PC-9 (cell line): ENCODE measurements at places on chromosomes 4 and X. TPM values are rescaled to one million over a fixed set of nuclear protein-coding genes. Genes with fewer than 3 reads are reported as not detected.
A peak's percentile ranks its signal among the peaks of the same experiment; 100 is the strongest.

SULT1B1 gene
- 0.24 and 0.25 TPM in 2 replicates for total RNA-seq

DNA sequence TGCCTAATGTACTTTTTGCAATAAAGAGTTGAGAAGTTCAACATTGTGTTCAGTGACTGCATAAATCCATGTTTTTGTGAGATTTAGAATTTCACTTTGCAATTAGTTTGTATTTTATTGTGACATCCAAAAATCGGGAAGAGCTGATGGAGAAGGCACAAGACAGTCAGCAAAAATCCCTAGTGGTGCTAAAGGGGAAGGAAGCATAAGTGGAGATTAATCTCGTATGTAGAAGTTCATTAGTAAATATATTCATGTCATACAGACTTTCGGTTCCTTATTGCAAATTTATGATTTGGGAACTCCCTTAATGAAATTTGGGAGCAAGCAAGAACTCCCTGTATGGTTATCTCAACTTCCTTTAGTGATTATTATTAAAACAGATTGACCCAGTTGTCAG, 57.8 kb upstream of the SLC39A8 start:
- DNase-seq: no peak

DNA sequence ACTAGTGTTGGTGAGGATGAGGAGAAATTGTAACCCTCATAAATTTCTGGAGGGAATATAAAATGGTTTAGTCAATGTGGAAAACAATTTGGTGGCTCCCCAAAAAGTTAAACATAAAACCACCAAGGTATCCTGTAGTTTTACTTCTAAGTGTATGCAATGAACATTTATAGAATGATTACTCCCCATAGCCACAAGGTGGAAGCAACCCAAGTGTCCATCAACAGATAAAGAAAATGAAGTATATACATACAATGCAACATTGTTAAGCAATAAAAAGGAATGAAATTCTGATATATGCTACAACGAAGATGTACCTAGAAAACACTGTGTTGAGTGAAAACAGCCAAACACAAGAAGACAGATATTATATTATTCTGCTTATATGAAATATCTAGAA, 569.1 kb upstream of the GRID2 start:
- DNase-seq: no peak

DNA sequence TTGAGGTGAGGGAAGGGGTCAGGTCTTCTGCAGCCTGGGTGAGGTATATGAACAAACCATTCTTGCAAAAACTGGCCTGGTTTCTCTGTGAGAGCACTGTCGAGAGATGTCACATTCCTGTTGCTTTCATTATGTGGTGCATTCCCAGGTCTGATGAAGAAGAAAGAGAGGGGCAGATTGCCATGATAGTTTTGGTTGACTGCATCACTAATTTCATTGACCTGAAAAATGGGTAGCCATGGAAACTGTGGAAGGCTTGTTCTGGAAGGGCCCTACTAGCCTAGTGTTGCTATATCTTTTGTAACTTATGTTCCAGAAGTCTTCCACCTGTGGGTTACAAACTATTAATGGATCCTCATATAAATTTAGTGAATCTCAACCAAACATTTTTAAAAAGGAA, 32.9 kb upstream of the CYBB start:
- DNase-seq: no peak

GRCh38 chr4:44447563-44448504, 775 bp downstream of the KCTD8 start:
- no peak for DNase-seq

DNA sequence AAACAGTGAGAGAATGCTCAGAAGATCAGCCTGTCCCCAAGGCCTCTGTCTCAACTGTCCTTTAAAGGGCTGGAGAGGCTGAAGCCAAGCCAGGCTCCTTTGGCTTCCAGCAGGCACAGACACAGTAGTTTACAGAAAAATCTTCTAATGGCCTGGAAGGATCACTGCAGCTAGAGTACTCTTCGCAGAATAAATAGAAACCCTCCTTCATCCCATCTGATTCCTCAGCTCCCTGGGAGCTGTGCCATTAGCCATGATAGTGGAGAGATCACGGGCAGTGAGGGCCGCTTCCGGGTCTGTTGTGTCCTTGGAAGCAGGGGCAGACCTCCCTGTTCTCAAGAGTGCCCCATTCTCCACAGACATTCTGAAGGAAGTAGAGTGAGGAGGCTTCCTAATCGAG, 63.1 kb downstream of the CCNI start:
- no peak for DNase-seq

DNA sequence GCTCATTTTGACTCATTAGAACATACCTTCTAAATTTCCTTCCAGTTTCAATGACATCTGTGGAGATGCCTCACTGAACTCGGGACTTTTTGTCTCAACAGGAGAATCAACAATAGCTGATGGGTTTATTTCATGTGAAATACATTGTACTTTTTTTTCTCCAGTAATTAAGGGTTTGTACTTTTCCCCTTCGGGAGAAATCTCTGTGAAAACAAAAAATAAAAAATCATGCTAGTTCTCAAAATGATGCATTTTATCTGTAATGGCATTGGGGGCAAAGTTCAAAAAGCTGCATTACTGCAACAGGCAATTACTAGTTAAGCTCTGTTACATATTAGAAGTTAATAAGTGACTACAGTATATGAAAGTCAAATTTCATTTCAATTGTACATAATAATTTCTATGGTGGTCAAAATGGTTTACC, 167.3 kb upstream of the SH3RF1 start:
- no peak for DNase-seq

MAGEB2 gene
- not detected in 2 replicates for total RNA-seq

GRCh38 chrX:10341309-10341708, 184.5 kb downstream of the CLCN4 start:
- DNase-seq: no peak

DNA sequence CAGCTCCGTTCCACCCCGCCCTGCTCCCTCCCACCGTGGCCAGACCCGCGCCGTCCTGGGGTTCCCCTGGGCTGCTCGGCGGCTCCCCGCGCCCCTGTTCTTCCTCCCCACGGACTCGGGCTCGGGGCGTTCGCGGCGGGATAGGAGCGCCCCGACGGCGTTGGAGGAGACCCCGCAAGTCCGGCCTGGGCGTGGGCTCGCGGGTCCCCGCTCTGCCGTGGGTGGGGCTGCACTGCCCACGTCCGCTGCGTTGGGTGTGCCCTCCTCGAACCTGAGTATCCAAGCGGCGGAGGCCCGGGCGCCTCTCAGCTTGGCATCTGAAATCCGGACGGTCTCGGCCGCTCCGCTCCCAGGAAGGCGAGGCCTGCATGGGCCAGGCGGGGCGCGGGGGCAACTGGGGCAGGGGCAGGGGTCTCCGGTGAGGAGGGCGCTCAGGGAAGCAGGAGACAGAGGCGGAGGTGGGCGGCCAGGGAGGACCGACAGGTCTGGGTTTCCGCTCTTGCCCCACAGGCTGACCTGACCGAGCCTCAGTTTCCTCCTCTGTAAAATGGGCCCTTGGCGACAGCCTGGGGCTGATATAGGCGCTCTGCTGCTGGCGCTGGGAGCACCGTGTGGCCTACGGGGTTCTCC, 12.0 kb upstream of the NAT8L start:
- no peak for DNase-seq

CYLC1 gene
- not detected in 2 replicates for total RNA-seq

DNA sequence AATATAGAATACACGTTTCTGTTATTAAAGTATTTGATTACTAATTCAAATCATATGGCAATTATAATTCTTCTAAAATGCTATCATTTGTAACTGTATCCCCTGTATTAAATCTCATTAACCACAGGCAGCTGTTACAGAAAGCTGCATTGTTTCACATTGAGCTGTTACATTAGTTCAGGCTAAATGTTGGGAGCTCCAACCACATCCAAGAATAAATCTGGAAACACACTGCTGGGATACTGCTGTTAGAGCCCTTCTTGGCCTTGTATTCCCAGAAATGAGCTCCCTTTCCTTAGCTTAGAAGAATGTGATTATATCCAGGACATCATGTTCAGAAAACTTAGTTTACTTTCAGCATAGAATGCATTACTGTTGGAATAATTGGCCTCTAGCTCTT, 48.2 kb downstream of the GUCY1B1 start:
- no peak for DNase-seq

- DNase-seq: peak; percentile 36
Observed at GRCh38 chrX:68989865-68990606, 161.2 kb downstream of the EFNB1 start.

DNA sequence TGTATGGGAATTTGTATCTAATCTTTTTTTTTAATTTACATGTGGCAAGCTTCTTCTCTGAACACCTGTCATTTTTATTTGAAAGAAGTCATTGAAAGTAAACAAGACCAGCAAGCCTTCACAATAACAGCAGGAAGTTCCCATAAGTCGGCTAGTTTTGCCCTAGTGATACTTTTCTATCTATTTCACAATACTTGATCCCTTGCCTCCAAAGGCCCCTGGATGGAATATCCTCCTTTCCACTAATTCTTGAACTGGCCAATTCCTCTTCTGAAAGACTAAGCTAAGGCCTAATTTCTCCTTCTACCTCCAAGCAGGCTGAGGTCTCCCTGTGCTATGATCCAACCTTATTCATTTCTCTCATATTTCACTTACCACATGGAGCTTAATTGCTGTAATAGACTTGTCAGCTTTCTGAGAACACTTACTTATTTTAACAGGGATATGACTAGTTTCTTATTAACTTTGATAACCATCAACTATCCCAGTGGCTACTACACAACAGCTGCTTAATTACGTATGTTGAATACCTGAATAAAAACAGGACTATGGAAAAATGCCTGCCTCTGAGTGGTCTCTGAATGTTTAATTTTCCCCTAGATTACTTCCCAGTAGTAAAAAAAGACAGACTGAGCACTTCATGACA, 194.2 kb downstream of the MAD2L1 start:
- no peak for DNase-seq

DNA sequence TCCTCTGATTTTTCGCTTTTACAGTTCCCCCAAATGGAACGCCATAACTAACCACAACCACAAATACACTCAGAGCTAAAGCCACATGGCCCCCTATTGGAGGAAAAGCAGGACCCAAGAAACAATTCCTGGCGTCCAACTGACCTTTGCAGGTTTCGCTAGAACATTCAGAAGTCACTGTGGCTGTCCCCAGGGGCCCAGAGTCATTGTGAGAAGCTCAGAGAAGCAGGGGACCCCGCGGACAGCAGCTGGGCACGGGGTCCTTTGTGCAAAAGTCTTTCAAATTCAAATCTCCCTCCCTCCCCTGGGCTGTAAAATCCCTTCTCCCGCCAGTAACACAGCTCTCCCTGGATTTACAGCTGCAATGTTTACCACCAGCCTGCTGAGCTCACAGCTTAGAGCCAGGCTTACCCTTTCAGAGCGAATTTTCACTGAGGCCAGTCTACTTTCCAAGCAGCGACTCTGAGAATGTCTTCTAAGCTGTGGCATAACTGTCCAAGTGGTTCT, 214.8 kb downstream of the CRLF2 start:
- no peak for DNase-seq

GRCh38 chr4:153267890-153268289, 63.6 kb downstream of the TRIM2 start:
- no peak for DNase-seq

DNA sequence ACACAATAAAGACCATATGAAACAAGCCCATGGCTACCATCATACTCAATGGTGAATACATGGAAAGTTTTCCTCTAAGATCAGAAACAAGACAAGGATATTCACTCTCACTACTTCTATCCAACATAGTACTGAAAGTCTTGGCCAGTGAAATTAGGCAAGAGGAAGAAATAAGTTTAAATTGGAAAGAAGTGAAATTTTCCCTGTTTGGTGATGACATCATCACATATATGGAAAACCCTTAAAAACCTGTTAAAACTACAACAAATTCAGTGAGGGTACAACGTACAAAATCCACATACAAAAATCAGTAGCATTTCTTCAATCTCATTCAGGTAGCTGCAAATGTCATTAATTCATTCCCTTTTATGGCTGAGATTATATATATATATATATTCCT, 164.0 kb upstream of the IRS4 start:
- DNase-seq: no peak

DNA sequence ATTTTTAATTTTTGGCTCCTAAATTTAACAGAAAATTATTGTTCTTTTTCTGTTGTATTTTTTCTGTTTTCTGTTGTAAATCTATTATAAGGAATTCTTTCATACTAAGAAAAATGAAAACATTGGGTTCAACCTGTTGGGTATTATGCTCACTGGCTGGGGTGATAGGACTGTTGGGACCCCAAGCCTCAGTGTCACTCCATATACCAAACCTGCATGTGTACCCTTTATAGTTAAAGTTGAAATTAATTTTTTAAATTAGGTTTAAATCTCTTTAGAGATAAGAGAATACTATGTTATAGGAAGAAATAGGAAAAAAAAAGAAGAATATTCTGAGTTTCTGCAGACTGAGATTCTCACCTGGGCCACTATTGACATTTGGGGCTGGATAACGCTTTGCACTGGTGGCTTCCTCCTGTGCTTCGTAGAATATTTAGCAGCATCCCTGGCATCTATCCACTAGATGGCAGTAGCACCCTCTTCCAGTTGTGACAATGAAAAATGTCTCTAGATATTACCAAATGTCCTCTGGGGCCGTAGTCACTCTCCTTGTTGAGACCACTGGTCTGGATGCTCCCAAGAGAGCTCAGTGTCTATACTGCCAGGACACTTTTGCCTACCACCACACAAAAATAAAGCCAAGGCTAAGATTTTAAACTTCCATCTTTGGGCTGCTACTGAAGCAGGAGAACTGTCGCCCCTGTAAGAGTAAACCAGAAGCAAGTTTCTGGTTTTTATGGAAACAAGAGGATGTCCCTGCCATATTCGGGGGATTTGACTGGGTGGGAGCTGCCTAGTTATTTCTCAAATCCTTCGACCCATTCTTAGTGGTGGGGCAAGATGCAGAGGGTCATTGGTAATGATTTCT, 22.4 kb upstream of the CLTRN start:
- DNase-seq: peak; percentile 43

DNA sequence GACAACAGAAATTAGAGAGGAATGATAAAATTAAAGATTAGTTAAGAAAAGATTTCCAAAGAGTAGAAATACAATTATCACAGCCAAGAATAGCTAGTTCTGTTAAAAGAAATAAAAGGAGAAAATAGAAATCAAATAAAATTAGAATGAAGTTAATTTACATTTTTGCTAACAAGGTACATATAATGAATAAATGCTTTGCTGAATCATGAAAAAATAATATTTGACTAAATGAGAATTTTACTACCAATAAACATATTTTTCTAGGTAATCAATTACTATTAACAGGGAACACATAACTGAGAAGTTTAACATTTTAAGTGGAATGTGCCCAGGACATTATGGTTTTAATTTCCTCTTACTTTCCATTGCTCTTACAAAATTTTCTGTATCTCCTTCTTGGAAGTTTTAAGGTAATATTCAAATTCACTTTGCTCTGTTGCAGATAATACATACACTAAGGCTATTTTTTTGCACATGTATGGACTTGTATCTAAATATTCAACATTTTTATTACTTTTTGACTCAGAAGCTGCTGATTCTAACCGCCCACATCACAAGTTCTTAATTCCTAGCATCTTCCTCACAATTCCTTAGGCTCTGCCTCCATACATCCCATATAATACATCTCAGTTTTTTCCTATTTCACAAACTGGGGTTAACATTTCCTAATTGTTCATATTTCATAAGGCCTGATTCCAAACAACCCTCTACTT, 870.7 kb upstream of the INTU start:
- DNase-seq: no peak

GRCh38 chr4:13347517-13348125, 136.5 kb downstream of the RAB28 start:
- no peak for DNase-seq
